GM23338 (cell line): ENCODE measurements at places on chromosomes 11 and 22.

- DNase-seq: no peak
Measured at GRCh38 chr11:122711831-122712381, 56.4 kb downstream of the UBASH3B start.

DNA sequence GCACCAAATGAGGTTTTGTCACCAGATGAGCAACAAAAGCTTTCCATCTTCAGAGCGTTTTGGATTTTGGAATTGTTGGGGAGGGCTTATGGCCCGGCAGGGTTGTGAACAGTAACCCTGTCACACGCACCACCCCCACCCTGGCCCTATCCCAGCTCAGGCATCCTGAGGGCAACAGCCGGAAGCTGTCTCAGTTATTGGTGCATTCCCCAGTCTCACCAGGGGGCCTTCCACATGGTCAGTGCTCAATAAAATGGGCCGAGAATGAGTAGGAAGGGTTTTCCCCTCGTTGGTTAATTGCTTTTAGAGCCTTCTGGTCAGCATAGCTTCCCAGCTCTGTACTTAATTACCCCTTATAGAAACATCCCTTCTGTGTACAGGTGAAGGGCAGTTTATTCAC lies 46.0 kb downstream of the LRP5 start:
- DNase-seq: no peak

GRCh38 chr22:46450931-46451561 lies 86.4 kb downstream of the CELSR1 start:
- DNase-seq: no peak

DNA sequence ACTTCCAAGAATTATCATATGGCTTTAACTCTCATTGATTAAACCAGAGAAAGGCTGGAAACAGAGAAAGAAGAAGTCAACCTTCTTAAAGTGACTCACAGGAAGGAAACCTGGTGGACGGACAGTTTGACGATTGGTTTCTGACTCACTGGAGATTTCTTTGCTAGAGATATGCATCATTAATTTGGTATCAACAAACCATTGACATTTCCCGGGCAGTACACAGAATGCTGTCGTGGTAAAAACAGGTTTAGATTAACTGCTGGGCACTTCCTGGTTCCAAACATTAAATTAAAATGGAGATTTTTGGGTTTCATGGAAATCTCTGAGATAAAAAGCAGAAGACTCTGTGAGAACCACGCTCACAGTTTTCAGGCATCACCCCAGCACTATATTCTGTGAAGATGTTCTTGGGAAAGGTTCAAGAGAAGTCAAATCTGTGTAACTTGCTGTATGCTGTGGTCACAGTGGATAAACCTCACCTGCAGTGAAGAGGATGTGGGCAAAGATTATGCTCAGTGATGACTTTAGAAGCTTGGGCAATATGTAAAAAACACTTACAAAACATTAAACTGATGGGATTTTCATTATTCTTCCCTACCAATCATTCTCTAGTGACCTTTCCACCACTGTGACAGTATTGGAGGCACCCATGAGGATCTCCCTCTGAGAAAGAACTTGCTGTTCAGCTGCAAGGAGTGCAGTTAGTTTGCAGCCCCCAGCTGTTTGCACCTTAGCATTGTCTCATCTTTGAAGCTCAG lies 61.1 kb upstream of the CD44 start:
- no peak for DNase-seq

- DNase-seq: no peak
Measured at GRCh38 chr11:133072378-133072777, 459.9 kb downstream of the OPCML start.

DNA sequence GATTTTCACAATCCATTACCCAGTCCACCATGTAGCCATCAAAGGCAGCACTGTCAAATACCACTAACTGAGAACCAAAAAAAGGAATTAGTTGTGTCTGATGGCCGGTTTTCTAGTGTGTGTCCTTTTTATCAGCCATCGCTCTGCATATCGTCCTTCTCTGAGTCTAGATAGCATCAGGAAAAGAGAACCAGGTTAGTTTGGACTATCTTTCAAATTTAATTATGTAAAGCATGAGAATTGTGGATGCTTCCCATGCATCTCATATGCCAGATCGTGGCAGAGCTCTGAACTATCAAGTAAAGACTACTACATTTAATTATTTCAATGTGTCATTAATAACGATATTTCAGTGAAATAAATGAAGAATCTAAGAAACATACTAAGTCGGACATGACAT lies 691.9 kb downstream of the FAM181B start:
- no peak for DNase-seq

- DNase-seq: no peak
Measured at GRCh38 chr22:27068121-27068520, 410.7 kb downstream of the MIAT start.

GRCh38 chr11:46045811-46046210 lies 75.4 kb downstream of the PHF21A start:
- no peak for DNase-seq

- no peak for DNase-seq
Measured at GRCh38 chr11:127859941-127860354, 727.4 kb downstream of the ETS1 start.

GRCh38 chr11:133903875-133904817 lies 52.6 kb downstream of the IGSF9B start:
- no peak for DNase-seq

DNA sequence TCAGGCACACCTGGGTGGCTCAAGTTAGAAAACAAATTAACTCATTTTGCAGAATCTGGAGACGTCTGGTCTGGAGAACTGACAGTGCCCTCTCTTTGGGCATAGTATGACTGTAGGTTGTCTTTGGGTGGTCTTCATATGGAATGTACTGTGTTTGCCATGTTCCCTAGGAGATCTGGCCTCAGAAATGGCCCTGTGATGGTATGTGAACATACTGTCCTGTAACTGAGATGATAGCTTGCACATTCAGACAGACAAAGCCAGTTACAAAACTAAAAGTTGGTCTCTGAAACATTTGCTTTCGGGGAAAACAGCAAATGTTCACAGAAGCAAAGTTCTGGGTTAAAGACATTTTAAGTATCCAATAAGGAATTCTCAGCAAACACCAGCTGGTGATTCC lies 29.7 kb downstream of the CD44 start:
- no peak for DNase-seq

DNA sequence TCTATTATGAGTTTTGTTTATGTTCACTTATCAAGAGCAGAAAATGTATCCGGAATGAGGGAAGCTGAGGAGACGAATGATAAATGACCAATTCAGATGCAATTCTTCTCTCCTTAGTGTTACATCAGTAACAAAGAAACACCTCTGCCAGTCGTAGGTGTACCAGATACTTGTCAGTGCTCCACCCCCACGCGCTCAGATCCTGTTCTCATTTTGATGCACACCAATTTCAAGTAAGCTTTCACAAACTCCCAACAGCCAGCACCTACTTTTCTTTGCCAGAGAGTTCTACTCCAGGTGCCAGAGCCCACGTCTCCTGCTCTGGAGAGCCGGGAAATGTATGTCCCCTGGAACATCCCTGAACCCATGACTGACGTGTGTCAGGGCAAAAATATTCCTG lies 43.7 kb downstream of the OR8B12 start:
- DNase-seq: no peak

DNA sequence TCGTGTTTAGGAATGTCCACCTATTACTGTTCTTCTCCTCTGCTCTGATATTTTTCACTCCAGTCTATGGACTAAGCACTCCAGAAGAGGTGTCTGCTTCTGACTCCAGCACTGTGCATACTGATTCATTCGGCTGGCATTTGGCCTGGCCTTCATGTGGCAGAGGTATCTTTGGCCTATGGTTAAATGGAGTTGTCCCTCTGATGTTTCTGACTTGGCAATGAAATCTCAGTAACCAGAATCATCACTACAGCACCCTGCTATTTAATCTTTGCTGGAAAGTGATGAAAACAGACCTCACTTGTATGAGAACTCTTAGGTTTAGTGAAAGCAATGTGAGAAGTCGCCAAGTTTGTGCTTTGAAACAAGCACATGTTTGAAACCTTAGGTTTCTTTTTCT lies 155.2 kb downstream of the MAML2 start:
- no peak for DNase-seq

DNA sequence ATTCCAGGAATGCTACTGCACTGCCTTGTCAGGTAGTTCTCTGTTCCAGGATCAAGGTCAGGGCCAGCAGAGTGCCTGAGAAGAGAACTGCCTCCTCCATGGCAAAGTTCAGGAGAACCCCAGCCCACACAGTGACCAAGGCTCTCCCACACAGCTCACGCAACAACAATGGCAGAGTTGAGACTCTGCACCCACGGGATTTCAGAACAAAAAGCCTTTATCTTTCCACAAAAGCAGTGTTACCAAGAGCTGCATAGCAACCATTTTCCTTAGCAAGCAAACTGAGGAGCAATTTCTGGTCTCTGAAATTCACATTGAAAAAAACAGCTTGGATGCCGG lies 11.1 kb downstream of the PLAAT3 start:
- no peak for DNase-seq

GRCh38 chr11:132943357-132943705 lies 589.0 kb downstream of the OPCML start:
- DNase-seq: peak; percentile 43

DNA sequence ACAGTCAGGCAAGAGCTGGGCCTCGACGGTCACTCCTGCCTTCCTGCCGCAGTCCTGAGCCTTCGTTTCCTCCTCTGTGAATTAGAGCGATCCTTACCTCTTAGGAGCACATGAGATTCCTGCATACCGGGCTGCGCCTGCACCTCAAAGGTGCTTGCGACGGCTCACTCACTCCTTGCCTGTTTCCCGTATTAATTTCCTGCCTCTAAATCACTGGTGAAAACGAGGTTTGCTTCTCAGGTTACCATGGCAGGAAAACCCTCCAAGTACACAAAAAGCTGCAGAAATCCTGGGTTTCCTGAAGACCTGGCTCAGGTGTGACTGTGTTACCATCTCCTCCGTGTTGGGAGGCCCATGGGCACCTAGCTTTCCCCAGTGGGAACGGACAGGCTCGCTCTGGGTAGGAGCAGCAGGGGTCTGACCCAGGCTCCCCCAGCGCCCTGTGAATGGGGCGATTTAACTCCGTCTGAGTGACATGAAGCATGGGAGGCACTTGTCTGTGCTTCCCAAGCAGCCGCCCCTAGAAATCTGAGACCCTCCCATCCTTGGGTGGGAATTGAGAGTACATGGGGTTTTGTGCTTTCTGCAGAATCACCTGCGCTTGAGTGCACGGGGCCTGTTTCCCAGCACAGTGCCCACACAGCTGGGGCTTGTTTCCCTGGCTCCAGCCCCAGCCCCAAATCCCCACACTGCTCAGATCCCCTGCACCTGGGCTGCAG lies 64.8 kb downstream of the PHF21B start:
- DNase-seq: peak; percentile 34

DNA sequence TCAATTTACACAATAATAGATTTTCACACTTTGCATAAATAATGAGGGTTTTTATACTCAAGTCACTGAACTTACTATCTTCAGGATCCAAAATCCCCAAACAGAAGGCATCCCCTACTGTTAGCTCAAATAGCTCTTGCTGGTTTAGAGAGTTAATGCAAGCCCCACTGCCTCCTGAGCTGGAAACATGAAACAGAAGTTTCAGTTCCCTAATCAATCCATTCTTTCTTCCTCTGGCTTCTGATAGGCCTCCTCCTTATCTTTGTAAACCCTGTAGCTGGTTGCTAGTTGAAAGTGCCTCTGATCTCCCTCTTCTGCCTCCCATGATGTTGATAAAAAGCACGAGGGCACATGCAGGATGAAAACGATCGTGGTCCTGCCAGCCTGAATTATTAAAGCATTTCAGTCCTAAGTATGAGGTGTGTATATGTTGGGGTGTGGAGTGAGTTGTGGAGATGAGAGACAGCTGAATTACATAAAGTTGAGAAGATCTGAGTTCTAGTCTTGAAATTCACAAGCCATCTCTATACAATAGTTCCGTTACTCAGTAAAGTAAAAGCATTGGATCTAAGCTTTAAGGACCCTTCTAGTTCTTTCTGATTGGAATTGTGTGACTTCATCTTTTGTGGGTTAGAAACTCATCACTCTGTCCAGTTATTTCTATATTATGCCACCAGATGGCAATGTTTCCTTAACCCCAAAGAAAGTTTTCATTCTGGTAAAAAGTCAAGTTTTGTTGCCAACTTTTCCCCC lies 35.0 kb upstream of the EHF start:
- DNase-seq: peak; percentile 77

DNA sequence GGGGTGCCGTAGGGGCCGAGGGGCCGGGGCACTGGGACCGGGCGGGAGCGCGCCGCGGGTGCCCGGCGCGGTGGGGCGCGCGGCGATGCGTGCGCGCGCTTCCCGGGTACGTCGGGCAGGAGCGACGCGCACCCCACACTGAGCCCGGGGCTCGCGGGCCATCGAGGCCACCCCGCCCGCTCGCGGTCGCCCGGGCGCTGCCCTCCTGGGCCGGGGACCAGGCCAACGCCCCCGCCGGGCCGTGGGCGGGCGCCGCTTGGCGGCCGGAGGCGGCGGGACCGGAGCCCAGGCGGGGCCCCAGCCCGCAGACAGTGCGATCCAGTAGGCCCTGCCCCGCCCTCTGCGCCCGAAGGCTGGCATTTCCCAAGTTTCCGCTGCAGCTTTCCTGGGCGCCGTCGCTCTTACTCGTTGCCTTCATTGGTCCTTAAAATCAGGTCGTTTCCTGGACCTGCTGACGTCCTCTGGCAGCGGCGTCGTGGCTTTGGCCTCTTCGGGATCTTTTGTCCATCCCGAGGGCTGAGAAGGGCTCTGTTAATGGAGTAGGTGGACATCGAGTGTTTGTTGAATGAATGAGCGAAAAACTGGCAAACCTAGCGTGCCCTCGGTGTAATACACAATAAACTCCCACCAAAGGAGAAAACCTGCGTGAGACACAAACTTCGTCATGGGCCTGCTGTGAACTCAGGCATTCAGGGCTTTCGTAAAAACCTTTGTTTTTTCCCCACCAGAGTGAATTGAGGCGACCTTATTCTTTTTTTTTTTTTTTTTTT lies 638 bp downstream of the PARVA start:
- peak; percentile 93 for DNase-seq

DNA sequence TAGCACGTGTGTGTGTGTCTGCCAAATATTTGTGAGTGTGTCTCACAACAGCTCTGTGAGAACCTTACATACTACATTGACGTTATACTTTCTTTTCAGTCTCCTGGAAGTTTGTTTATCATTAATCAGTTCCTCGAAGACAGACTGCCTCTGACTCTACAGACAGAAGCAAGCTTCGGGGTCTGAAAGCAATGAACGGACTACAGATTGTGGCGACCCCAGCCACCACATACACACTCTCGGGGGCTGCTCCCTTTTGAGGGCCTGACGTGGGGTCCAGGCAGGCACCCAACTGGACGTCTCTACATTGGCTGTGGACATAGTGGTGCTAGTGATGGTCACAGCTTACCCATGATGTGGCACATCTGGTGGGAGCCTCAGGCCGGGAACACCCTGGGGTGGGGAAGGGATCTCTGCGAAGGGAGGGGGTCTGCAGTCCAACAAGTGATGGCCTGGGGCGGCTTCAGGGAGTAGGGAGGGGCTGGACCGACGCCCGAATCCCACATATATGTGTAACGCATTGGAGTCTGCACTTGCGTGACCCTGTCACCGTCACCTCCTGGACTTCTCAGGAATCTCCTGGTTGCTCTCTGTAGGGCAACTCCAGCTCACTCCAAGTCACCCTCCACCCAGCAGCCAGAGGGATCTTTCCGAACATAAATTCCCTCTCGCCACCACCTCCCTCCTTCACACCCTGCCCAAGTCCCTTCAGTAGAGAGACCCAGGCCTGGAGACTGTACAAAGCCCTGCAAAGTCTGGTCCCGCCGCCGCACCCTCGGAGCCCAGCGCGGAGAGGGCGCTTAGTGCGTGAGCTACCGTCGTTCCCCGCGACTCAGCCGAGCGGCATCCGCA lies 30.4 kb upstream of the TRIM29 start:
- no peak for DNase-seq

- DNase-seq: no peak
Measured at GRCh38 chr22:43944670-43945430, 10.4 kb upstream of the SAMM50 start.
